ENCODE measurements at places on chromosomes 6 and 20.

DNA sequence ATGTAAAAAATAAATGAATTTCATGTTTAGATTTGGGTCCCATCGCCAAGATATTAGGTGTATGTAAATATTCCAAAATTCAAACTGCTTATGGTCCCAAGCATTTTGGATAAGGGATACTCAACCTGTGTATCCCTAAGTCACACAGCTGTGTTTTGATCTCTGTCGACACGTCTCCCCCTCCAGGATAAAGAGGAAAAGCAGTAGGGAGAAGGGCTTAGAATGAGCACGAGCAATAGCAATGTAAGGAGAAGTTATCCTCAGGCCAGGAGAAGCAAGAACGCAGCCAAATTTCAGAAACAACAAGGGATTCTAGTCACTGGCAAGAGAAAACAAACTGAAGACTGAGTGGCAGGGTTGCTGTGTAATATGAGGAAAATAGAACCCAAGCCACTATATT lies 181.2 kb downstream of the AIG1 start:
- DNase-seq = no peak

GRCh38 chr6:6721606-6722005 lies 133.1 kb downstream of the LY86 start:
- no peak for DNase-seq

DNA sequence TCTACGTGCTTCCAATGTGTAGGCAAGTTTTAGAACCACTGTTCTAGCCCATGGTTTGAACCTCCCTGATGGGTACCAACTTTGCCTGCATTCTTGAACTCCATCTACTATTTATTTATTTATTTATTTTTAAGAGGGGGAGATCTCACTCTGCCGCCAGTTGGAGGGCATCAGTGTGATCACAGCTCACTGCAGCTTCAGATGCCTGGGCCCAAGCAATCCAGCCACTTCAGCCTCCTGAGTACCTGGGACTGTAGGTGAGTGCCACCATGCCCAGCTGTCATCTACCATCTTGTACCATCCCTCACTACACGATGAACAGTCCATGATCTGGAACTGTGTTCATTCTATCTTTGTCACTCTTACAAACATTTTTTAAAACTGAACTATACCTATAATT lies 28.2 kb downstream of the HLA-F start:
- peak; percentile 11 for DNase-seq

- DNase-seq = no peak
Observed at GRCh38 chr20:57716202-57716601, 6.4 kb upstream of the PMEPA1 start.
